ENCODE measurements at places on chromosomes 3 and 15. TPM values are rescaled to one million over a fixed set of nuclear protein-coding genes. Genes with fewer than 3 reads are reported as not detected.

DNA sequence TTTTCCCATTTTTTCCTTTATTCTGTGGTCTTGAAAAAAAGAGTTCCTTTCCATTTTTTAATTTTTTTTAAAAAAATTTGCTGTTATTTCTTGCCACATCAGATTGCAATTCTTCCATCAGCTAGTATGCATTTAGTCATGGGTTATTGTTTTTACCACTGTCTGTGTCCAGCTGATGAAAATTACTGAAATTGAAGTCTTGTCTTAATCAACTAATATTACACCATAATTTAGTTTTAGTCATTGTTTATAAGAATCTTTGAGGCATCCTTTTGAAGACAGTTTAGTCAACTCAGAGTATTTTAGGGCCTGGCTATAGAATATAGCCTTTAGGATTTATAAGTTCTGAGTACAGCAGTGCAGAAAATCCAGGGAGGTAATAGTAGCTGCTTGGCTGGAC is 172.1 kb downstream of the LRTM1 start:
- DNase-seq = no peak

GRCh38 chr3:102536456-102536855 is 101.6 kb downstream of the ZPLD1 start:
- peak; percentile 5 for DNase-seq

GRCh38 chr15:62989366-62990055 is 53.0 kb upstream of the TPM1 start:
- DNase-seq = no peak

DNA sequence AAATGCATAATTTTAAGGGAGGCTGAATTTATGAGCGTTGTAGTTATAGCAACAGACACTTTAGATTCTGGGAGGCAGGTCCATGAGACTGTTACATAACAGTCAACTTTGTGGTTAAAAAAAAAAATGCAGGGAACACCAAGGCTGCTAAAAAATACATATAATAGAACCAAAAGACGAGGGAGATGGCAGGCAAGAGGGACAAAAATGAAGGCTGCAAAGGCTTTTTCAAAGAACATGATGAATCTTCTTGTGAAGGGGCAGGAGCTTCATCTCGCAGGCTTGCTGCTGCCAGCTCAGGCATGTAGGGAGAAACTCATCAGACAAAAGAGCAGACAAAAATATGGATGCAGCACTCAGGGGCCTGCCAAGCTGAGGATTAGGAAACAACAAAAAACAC is 243.9 kb downstream of the SHQ1 start:
- DNase-seq = no peak

DNA sequence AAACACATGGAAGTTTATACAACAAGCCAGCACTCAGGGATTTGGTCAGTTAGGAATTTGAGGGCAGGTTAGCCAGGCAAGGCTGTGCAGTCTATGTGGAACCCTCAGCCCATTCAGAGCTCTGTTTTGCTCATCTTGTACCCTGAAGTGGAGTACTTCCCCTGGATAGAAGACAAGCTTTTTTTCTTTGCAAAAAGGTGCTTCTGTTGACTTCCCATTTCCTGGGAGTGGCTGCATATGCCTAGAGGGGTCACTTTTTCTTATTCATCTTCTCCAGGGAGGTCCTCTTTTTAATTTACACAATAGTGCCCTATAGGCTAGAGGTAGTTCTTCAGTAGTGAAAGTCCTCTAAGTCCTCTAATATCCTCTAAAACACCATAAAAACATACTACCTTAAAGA is 225.0 kb upstream of the P2RY1 start:
- DNase-seq = no peak

- DNase-seq = no peak
Observed at GRCh38 chr3:146646261-146646660, 41.1 kb upstream of the PLSCR5 start.

DNA sequence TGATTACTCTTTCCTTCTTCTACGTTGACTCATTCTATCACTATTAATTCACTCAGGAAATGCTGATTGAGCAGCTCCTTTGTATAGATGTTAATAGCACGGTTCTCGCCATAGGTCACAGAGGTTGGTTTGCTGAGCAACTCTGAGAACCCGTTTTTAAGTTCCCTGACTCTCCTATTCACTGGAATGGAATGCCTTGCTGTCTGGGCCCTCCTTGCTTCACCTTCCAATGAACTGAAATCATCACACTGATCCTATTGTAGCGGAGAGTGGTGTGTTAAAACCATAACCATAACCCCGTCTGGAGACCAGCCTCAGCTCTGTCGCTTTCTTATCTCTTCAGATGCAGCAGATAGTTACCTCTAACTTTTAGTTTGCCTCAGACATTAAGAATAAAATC is 323.6 kb downstream of the GABRB3 start:
- no peak for DNase-seq

DNA sequence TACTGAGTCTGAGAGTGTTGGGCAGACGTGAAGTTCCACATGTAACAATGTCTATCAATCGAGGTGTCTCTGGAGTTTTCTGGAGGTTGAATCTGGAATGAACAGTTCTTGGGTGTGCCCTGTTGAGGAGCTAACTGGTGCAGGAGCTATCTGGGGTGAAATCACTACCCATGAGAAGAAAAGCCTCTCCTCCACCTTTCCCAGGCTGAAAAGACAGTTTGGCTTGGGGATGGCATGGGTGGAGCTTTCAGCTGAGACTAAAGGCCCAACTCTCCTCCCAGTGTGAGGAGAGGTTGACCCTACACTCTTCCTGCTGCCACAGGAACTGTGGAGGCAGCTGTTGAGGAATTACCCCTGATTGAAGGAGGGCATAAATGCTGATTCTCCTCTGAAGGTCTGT is 54.4 kb upstream of the LRRFIP2 start:
- no peak for DNase-seq

DNA sequence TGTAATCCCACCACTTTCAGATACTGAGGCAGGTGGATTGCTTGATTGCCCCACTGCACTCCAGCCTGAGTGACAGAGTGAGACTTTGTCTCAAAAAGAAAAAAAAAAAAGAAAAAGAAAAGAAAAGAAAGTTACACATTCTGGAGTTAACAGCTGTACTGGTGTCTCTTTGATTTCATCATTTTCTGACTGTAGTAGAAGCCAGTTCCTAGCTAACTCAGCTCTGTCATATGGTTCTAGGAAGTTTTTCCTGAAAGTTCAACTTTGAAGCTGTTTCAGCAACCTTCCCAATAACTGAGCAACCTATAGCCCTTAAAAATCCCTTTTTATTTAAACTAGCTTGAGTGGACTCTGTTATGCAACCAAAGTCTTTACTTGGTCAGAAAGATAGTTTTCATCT is 104.6 kb upstream of the STRIT1 start:
- no peak for DNase-seq

DNA sequence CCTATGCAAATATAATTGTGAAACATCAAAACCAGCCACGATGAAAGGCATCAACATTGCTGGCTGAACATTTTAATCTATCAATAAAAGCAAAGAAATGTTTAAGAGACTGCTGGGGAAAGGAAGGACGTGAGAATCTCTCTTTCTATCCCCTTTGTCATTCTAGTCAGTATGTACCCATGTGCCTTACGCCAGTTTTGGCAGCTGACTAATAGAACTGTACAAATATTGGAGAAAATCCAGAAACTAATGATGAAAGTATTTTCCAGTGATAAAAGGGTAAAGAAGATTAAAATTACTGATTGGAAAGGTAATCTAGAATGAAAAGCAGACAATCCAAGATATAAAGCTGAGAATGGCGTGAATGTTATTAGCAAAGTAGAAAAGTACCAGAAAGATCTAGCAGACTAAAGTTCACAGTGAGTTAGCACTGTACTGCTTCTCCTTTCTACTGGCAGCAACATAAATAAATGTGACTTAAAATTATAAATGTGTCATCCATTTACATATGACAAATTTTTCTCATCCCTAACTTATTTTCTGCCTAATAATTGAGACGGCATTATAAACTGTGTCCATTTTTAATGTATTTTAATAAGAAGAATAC is 401.9 kb upstream of the CNTN4 start:
- no peak for DNase-seq

DNA sequence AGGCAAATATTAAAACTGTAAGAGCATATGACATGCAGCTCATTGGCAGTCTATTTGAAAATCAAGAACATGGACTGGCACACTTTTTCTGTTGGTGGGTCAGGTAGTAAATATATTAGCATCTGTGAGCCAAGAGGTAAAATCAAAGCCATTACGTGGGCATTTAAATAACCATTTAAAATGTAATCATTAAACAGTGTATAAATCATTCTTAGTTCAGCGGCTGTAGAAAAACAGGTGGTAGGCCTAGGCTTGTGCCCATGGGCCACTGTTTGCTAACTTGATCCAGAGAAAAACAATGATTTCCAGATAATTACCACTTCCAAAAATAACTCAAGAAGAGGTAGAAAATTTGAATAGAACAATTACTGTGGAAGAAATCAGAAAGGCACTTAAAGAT is 105.1 kb downstream of the CHST2 start:
- DNase-seq = no peak

Gene ZPLD1
- total RNA-seq = 0.07 TPM

Gene KLF15
- total RNA-seq = 2.3 TPM

Gene PLA2G4D
- total RNA-seq = not detected

Gene GRM7
- total RNA-seq = 0.14 TPM

Gene PLA2G4E
- total RNA-seq = not detected

Gene GOLGA6L4
- total RNA-seq = 0.60 TPM

Gene GLDN
- not detected for total RNA-seq
